Mucosa of descending colon (tissue), 3 donors: ENCODE measurements at places on chromosomes 12 and 14.

- DNase-seq, result no peak
Measured at GRCh38 chr12:44021471-44021971, 185.6 kb downstream of the TMEM117 start.

DNA sequence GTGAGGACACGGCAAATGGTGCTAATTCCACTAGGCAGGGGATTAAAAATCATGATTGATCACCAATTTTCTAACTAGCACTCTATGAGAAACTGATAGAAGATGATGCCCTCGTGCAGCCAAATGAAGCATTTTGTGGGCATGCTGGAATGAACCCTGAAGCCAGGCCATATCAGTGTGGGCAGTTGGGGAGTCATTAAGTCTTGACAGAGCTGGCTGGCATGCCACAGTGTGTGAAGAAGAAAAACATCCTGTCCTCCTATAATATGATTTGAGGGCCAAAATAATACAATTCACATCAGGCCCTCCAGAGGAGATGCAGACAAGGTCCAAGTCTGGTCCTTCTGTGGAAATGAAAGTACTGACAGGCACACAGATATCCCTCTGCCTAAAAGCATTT lies 107.1 kb downstream of the TMTC1 start:
- DNase-seq, result no peak

DNA sequence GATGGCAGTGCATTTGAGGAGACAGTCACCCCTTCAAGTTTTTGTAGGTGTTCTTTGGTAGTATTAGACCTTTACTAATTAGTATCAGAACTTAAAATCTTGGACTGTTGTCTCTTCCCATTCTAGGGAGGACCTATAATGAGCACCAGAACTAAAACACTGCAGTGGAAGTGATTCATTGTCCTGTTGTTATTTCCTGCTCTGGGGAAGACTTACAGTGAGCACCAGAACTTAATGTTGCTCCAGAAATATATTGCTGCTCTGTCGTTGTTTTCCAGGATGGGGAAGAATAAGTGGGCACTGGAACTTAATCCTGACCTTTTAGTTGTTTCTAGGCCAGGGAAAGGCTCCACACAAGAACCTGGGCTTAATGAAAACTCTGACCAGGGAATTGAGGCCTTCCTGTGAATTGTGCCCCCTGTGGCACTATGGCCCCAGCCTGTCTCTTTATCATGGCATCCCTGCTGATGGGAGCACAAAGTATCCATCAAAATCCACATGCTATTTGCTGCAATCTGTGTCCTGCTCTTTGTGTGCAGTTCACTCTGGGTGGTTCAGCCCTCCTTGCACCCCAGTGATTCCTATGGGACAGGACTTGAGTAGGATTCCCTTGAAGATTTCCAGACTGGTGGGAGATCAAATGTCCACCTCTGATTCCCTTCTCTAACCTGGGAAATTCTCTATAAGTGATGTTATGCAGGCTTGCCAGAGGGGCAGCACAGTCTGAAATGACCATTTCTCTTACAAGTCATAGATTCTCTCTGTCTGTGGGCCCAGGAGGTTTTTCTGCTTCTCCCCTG lies 175.8 kb downstream of the PAWR start:
- DNase-seq, result no peak

DNA sequence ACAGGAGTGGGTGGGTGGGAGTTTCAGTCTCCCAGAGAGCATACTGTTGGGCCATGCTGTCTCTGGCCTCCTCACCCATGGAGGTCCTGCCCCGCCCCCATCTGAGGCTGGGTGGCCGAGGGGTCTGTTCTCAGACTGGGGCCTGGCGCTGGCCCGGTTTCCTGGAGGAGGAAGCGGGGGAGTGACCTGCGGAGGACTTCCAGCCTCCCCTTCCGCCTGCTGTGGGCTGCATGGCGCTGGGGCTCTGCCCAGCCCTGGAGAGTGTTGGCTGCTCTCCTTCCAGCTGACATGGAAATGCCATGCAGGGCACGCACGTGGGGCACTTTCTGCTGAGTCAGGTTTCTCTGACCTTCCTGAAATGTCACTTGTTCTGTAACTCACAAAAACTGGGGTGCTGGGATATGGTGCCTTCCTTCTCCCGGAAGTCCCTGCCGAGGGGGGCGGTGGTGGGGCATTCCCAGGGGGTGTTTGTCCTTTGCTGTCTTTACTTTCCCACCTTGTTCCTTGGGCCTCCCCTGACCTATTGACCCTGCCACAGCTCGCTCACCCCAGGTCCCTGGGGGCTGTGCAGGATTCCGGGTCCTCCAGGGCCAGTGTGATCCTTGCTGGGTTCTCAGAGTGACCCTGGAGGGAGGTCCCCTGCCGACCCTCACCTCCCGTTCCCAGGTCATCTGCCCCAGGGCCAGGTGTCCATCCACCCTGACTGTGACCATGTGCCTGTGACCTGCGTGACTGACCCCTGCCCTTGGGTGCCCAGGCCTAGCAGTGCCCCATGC lies 23.6 kb downstream of the PACS2 start:
- no peak for DNase-seq
